Activated CD4-positive, alpha-beta memory T cell treated with anti-CD3 and anti-CD28 coated beads, Interleukin-2, amount 10 ng/mL, durations not matched to agents 7 days and 5 days (primary cell): ENCODE measurements at places on chromosomes 16 and 17. TPM values are rescaled to one million over a fixed set of nuclear protein-coding genes. Genes with fewer than 3 reads are reported as not detected.
A peak's percentile ranks its signal among the peaks of the same experiment; 100 is the strongest.

GRCh38 chr17:46117850-46118696 is 75.2 kb downstream of the KANSL1 start:
- DNase-seq, result no peak

GRCh38 chr16:84196727-84197394 is 5.9 kb downstream of the ADAD2 start:
- no peak for DNase-seq

DNA sequence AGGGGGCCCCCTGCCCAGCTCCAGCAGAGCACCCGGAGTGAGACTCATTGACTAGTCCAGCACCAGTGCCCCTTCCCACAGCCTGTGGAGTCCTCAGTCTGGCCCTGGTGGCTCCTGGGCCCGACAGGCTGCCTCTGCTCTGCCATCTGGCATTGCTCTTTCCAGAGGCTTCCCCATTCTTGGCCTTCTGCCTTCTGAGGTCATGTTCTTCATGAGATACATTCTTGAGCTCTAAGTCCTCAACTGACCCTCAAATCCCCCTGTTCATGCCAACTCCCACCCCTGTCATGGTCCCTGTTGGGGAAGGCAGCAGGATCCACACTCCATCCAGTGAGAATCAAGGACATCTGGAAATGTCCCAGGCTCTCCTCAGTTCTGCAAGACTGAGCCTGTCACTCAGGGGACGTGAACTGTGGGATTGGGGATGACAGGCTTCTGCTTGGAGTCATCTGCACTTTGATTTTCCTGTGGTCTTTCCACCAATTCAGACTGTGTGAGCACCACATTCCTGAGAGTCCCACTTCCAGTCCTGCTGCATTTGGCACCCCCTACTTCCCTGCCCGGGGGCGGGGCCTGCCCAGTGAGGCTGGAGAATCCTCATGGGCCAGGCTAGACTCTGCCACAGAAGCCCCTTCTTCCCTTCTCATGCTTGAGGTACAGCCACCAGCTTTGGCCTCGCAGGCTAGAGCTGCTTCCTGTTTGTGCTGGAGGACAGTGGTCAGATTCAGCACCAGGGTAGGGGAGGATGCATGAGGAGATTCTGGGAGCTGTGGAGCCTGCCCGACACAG is 2.7 kb downstream of the TRPV2 start:
- DNase-seq, result no peak

GRCh38 chr17:74631468-74632450 is 8.2 kb upstream of the CD300E start:
- no peak for DNase-seq

DNA sequence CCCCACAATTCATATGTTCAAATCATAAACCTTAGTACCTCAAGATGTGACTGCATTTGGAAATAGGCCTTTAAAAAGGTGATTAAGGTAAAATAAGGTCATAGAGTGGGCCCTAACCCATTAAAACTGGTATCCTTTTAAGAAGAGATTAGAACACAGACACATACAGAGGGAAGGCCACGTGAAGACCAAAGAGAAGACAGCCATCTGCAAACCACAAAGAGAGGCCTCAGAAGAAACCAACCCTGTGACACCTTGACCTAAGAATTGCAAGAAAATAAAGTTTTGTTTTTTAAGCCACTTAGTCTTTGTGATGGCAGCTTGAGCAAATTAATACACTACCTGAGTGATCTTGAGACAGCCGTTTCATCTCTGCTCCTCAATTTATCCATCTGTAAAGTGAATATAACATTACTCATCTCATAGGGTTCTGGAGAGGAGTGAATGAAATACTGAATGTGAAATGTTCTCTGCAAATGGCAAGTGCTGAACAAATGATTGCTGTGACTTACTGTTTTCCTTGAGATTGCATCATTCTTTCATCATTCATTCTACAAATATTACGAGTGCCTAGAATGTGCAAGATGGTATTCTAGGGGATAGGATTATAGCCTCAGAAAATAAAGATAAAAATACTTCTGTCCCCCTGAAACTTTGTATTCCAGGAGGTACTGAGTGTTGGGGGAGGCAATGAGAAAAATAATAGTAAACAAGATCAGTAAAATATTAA is 222.0 kb upstream of the CDH13 start:
- no peak for DNase-seq

DNA sequence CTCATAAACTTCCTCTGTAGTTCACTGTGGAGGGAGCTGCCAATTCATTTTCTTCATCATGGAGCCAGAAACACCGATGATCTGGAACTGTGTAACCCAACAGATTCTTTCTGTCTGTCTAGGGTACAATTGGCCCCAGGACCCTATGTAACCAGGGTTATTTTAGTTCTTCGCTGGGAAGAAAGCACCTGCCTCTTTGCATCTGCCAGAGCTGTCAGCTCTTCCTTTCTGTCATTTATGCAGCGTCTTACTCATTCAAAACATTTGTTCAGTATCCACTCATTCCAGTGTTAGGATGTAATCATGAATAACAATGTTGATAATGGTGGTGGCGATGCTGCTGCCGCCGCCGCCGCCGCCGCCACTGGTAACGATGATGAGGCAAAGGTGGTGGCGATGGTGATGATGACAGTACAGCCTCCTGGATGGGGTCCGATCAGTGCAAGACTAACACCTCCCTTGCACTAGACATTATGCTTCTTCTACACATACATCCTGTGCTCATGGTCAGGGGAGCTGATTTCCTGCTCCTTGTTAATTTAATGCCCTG is 46.1 kb downstream of the IRX5 start:
- no peak for DNase-seq

DNA sequence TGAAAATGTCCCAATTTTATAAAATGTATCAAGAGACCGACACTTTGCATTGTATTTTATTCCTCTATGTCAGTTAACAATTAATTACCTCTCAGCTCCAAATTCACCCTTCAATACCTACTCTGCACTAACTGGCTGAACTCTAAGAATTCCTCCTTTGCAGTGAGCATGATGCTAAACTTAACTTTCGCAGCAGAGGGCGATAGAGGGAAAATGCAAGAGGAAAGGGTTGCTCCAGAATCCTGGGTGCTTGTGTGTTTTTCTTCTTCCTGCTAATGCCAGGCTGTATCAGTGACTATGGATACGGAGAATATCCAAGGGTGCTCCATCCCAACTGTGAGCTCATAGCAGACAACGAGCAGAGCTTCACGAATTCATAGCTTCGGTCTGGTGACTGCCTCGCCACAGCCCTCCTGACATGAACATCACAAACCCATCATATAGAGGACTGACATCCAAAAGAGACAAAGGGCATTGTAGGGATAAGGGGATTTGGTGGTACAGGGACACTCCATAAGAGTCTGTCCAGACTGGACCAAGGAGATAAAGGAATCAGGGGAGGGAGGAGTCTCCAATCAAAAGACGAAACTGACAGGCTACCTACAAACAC is 172.9 kb downstream of the STX8 start:
- peak; percentile 48 for DNase-seq

GRCh38 chr16:27302126-27302525 is 11.6 kb upstream of the IL4R start:
- no peak for DNase-seq

ZNF830 gene
- 25.2 TPM for total RNA-seq

ABHD15 gene
- total RNA-seq, result 19.3 TPM

SLC16A3 gene
- total RNA-seq, result 210 TPM

HOXB6 gene
- 0.68 TPM for total RNA-seq

KRTAP9-2 gene
- not detected for total RNA-seq

RNF112 gene
- 0.58 TPM for total RNA-seq

SARM1 gene
- 17.2 TPM for total RNA-seq
